ENCODE measurements at places on chromosomes 2 and 18.

DNA sequence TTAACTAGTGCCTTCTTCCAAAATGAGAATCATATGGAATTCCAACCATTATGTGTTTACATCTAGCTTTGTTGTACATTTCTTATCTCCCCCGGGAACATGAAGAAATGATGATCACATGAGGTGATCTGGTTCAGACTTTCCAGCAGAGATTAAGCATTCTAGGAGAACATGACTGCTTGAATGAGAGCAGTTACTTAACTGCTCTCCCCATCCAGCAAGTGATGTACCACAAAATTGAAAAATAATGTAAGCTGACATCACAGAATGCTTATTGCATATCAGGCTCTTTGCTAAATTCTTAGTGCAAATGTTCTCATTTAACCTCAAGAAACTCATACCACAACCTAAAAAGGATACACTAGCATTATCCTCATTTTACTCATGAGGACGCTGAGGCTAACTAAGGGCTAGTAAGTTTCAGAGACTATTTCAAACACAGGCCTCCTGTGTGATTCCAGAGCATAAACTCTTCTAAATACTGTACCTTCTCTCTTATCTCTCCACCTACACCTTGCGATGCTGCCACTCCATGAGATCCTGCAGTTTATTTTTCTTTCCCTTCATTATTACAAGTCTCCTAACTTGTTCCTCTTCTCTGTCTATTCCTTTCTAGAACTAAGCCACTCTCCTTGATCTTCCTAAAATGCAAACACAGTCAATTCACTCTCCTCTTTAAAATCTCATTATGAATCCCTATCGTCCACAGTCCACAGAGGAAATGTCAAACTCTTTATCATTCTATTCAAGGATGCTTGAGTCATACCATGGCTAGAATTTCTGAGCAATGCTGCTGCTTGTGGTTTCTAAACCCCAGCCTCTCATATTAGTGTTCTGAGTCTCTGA is 1224.8 kb upstream of the ZEB2 start:
- DNase-seq: no peak

- DNase-seq: no peak
These were observed 111.8 kb downstream of the PRKCE start for GRCh38 chr2:45763255-45763654.

GRCh38 chr2:204479557-204479956 is 65.7 kb upstream of the PARD3B start:
- no peak for DNase-seq

- no peak for DNase-seq
These were observed 356.5 kb downstream of the IRS1 start for GRCh38 chr2:226443112-226443511.

DNA sequence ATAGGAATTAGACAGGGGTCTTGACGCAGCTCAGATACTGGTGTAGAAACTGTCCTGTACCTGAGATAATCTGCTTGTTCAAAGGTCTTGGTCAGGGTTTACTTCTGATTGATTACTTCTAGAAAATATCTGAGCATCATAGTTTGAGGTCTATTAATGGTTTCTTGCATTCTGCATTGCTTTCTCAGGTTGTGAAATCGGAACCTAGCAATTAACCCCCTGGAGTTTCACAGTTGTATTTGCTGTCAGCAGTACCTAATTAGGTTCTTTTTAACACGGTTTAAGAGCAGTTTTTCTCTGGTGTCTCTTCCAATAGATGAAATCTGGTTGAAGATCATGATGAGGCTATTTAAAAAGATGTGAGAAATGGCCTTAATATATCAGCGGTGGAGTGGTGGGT is 428.6 kb upstream of the SYT4 start:
- no peak for DNase-seq

- DNase-seq: no peak
These were observed 108.8 kb downstream of the B3GNT2 start for GRCh38 chr2:62304429-62305417.

- DNase-seq: no peak
These were observed 110.0 kb downstream of the TCF4 start for GRCh38 chr18:55477860-55478581.

GRCh38 chr2:116975608-116976007 is 838.9 kb upstream of the DDX18 start:
- DNase-seq: no peak

DNA sequence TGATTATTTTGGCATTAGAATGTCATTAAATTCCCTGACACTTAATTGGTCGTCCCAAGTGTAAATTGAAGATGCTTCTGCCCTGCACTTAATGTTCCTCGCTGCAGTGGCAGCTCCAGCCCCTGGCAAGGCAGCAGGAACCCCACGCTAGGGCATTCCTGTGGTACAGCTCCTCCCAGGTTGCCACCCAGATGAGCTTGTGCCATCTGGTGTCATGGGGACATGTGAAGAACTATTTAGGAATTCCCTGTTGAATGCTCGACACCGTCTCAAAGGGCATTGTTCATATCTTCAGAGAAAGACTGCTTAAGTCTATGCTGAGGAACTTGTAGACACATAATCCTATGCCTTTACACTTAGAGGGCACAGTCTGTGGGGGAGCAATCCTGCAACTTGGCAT is 38.9 kb downstream of the BCL2L11 start:
- no peak for DNase-seq

DNA sequence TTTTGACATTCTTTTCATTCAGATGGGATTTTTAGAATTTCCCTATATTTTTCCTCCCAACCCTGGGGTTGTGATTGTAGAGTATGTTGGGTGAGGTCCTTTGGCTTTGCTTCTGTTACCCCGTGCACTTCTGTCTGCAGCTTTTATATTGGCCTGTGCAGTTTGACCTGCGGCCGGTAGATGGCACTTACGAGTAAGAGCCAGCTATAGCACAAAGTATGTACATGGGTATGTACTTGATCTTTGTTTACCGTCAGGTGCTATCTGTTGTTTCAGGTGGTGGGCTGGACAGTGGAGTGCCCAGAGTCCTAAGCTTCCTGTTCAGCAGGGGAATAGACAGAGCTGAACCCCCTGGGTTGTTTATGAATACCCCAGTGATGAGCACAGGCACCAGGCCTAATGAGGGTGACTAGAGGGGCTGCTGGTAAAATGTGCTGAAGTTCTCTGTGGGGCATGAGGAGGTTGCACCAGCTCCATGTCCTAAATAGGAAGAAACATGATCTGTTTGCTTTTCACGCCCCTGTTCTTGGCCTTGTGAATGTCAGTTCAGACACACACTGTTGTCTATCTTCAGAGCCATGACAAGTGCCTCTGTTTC is 58.9 kb upstream of the THUMPD2 start:
- DNase-seq: peak; percentile 8

- DNase-seq: no peak
These were observed 280.1 kb upstream of the STON1 start for GRCh38 chr2:48249631-48250473.

DNA sequence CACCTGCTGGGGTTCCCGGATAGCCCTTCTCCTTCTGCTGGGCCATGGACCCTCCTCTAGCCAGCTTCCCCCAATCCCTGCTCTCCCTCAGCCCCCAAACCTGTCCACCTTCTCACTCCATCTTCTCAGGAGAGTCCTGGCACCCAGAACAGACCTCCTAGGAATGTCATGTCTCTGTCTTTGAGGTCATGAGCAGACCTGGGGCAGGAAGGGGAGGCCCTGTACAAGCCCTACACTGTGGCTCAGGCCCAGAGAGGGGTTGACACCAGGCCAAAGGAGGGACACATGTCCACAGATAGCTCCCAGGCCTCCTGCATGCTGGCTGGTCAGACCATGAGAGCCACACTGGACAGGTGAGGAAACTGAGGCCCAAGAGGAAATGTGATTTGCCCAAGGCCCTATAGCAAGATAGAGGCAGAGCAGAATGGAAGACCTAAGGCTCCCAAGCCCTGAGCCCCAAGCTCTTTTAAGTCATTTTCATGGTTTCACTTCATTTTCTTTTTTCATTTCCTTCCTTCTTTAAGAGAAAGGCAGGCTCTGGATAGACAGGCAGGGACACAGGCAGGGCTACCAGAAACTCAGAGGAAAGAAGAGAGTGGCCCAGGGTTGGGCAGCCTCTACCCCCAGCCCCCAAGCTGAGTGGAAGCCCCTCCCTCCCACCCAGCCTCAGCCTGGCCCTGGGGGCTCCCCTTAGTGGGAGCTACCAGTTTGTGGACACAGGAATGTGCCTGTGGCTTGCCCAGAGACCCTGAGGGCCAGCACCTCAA is 159.7 kb downstream of the SMAD7 start:
- DNase-seq: no peak

GRCh38 chr2:219561179-219562048 is 9.9 kb downstream of the OBSL1 start:
- DNase-seq: no peak

GRCh38 chr2:118443596-118443995 is 355.3 kb downstream of the INSIG2 start:
- DNase-seq: no peak

DNA sequence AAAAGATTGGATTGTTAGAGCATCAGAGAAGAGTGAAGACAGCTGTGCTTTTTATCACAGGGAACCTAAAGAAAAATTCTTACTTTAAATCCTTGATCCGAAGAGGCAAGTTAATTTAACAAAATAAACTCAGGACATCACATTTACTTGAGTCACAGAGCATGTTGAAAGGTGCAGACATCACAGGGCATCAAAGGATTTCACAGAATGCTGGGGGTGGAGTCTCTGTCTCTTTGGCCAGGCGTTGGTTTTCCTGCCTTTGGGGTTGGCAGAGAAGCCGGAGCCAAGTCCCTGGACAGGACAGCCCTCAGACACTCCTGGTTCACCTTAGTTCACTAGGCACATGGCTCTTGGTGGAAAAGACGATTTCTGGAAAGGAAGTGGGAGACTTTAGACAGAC is 56.3 kb downstream of the SH3RF3 start:
- DNase-seq: no peak

DNA sequence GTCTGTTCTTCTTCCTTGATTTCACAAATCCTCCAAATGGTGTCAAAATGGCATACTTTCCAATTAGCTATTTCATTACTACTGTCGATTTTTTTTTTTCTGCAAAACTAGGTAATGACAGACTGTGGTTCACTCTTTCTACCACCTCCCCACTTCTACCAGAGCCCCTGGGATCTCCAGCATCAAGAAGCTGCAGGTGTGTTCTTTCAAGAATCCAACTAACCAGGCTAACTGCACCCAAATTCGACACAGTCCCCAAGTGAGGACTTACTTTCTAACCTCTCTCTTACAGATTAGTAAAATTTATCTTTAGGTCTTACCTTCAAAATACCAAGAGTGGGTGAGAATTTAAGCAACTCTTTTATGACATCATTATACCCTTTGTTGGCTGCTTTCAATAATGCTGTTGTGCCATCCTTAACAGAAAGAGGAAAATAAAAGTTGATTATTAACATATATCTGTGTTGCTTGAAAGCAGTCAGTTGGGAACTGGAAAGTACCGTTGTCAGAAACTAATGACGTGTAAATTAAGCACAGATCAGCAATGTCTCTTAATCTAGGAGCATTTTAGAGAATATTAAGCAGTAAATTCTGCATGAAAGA is 31.2 kb upstream of the NPC1 start:
- DNase-seq: no peak

GRCh38 chr2:223625652-223626051 is 23.5 kb upstream of the SCG2 start:
- no peak for DNase-seq

- no peak for DNase-seq
These were observed 106.3 kb upstream of the TCF4 start for GRCh38 chr18:55694291-55694690.

GRCh38 chr2:105748566-105748965 is 3.9 kb downstream of the NCK2 start:
- no peak for DNase-seq

DNA sequence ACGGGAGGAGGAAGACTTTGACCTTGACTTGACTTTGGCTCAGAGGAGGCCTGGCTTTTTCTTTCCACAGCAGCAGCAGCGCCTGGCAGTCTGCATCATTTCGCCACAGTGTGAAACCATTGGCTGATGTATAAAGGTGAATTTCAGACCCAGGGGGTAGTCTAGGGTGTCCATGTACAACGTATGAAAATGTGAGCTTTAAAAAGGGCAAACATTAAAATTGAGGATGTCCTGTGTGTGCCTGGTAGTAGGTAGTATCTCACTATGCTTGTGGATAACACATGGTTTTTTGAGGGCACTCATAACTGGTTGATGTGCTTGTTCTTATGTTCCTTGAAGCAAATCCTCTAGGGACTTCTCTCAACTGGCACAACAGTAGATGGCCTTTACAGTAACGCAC is 86.1 kb downstream of the LPIN1 start:
- no peak for DNase-seq

All from GM18507 (cell line).